ENCODE measurements at places on chromosomes 4 and X.

DNA sequence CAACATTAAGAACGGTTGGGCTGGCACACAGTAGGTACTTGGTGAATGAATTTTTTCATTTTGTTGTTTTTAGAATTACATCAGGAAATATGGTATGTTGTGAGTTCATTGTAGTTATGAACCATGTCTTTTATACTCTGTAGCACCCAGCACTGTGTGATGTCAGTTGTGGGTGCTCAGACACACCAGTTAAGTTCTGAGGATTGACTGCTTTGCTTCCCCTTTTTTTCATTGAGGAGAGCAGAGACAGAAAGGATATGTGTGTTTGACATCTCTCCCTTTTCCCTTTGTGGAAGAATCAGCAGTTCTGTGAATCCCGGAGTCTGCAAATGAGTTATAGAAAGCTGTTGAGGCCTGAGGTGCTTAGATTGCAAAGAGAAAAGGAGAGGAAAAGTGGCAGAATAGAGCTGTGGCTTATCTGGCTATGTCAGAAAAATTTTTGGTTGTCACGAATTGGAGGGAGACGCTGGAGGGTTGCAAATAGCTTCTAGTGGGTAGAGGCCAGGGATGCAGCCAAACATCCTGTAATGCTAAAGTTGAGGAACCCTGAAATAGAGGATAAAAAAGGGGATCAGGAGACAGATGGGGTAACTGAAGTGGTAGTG lies 13.1 kb downstream of the SMAD1 start:
- DNase-seq, result no peak

GRCh38 chrX:2391869-2392606 lies 108.7 kb downstream of the DHRSX start:
- DNase-seq, result no peak

DNA sequence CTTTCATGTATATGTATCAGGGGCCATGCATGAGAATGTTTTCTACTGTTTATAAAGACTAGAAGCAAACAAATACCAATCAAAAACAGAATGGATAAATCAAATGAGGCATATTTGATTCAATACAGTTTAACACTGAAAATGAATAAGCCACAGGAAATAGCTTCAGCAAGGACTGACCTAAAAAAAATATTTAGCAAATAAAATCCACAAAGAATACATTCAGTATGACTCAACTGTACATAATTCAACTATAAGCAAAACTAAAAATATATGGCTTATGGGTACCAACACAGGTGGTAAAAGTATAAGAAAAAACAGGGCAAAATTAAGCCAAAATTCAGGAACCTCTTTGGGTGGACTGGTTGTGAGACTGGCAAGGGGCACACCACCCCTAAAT lies 112.9 kb downstream of the KCNIP4 start:
- no peak for DNase-seq

GRCh38 chr4:115562506-115562905 lies 449.1 kb upstream of the NDST4 start:
- DNase-seq, result no peak

- DNase-seq, result peak; percentile 21
Observed at GRCh38 chr4:37765741-37766140, 60.7 kb upstream of the PGM2 start.

DNA sequence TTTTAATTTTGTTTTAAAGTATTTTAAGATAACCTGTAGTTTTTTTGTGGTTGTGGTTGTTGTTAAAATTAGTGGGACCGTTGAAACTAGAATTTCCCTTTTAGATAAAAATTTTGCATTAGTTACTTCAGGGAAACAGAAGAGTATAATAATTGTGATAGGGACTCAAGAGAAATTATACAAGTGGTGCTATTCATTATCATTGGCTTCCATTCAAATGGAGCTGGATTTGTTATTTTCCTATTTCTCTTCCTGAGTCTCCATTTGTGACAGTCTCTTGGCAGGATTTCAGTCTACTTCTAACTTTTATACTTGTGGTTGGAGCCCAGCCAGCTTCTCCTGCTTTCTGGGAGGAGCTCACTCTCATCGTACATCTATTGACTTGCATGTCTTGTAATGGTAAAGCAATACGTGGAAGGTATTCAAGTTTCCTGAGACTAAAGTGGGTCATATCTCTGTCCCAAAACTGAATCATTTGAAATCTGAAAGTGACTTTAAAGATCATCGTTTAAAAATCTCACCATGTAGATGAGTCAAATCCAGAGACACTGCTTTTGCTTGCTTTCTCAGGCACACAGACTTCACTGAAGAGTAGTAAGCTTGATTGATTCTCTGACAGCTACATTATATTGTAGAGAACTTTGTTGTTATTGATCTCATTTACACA lies 155.8 kb downstream of the RPA4 start:
- no peak for DNase-seq
